ENCODE measurements at places on chromosomes 13 and 19. TPM values are rescaled to one million over a fixed set of nuclear protein-coding genes. Genes with fewer than 3 reads are reported as not detected.

ZNF439 gene
- 6.7 TPM for total RNA-seq

PGLYRP1 gene
- total RNA-seq, result not detected

CHAF1A gene
- 29.7 TPM for total RNA-seq

ZDHHC20 gene
- 97.3 TPM for total RNA-seq

IGFL4 gene
- total RNA-seq, result under 0.01 TPM

NOVA2 gene
- not detected for total RNA-seq

All from uterine smooth muscle cell (primary cell).